ENCODE measurements at places on chromosomes 5 and 9.
A peak's percentile ranks its signal among the peaks of the same experiment; 100 is the strongest.

DNA sequence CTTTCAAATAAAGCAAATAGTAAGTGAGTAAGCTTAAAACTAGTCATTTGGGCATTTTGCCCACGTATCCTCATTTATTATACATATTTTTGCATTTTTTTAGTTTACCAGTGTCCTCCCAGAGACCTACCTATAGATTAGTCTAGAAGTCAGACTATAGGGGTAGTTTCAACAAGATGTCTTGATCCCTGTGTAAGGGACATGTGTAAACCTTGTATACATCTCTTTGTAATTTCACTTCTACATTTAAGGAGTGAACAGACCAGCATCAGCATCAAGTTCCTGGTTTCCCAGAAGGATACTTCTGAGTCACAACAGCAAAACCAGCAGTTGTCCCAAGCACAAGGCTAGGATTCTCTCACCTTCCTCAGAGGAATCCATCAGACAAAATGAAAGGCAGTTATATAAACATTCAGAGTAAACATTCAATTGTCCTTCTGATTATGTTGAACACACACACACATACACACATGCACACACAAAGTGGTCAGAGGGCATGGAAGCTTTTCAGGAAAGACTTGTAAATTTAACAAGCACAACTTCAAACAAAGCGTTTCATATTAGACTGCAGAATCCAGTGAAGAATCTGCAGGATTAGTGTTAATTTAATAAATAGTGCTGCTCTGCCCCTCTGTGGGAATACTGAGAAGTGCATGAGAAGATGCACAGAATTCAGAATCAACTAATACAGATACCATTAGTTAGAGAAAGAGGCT, 55.4 kb downstream of the HINT1 start:
- DNase-seq: peak; percentile 55

- DNase-seq: peak; percentile 50
Measured at GRCh38 chr9:93096131-93096802, at the start of gene CARD19. Gene CARD19 (plus strand): TSS chr9:93096217. CDS start chr9:93096346, 129 bp downstream.

- DNase-seq: no peak
Measured at GRCh38 chr9:89078421-89078820, 87.2 kb downstream of the S1PR3 start.

DNA sequence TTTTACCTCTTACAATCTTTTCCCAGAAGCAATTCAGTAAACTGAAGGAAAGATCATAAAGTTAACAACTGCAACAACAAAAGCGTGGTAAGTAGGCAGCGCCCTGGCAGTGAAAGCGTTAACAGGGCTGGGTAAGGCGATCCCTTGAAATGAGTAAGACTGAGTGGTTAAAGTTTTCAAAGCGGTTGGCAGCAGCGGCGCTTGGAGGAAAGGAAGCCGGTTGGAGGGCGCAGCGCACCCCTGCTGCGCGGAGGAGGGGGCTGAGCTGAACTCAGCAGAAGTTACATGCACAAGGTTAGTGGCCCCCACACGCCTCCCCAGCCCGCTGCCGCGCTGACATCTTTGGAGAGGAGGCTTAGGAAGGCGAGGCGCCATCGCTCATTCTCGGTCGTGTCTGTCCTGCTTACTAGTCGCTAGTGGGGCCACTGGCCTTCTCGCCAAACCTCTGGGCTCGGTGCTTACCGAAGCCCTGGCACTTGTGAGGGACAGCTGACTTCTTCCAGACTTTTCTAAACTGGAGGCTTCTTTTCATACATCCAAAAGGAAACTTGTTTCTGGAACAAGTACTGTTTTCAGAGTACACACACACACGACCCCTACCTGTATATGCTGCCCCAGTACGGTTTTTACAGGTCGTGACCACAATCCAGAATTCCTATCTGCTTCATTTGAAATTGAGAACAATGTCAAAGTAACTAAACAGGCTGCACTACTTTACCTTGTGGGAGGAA, at the start of gene SH3RF2:
Gene SH3RF2, plus strand, starts transcription at position 178 of the 731 bp plus-strand sequence. CDS start 1,351 bp downstream, outside the sequence.
- peak; percentile 91 for DNase-seq

GRCh38 chr5:64505769-64506566, at the start of gene RGS7BP:
Gene RGS7BP (plus strand): TSS chr5:64506015. CDS start chr5:64506625, 610 bp downstream.
- DNase-seq: peak; percentile 37

- DNase-seq: no peak
Measured at GRCh38 chr5:75664979-75665378, 52.3 kb downstream of the POC5 start.

Measured in fibroblast of lung (primary cell).